Stimulated activated CD8-positive, alpha-beta memory T cell treated with anti-CD3 and anti-CD28 coated beads, Interleukin-7, amount 100 ng/mL, for 4 hours (primary cell): ENCODE measurements at places on chromosomes 11 and 22.
A peak's percentile ranks its signal among the peaks of the same experiment; 100 is the strongest.

DNA sequence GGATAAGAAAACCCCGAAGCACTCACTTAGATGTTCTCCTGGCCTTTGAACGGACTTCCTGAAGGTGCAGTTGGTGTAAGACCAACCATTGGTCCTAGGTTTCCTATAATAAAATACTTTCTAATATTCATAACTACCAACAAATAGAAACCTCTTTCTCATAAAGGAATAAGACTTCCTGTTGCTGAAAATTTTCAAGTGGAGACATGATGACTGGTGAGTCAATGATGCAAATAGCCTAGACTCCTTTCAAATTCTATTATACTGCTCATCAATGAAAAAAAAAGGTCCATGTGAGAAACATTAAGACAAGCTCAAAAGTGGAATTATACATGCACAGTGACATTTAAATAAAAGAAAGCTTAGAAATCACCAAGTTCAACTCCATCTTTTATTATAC, 862.8 kb downstream of the FAM181B start:
- no peak for DNase-seq

DNA sequence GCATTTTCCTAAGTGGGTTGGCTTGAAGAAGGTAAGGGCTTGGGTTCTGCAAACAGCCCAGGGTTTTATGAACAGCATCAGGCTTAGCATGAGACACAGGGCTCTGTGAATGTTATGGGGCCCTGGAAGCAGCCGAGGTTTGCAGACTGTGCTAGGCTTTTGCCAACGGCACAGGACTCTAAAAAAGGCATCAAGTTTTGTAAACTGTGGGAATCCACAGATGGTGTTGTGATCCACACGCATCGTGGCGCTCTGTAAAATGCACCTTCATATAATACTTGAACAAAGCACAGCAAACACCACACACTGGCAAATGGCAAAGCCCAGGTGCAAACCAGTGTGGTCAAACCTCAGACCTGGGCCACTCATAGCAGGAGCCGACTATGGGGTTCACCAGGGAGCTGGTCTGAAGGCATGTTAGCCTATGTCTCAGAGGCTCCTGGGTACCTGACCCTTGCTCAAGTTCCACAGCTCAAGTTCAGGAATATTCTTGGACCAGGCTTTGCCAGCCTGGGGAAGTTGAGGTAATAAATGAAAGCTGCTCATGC, 2.4 kb upstream of the SLCO2B1 start:
- no peak for DNase-seq

DNA sequence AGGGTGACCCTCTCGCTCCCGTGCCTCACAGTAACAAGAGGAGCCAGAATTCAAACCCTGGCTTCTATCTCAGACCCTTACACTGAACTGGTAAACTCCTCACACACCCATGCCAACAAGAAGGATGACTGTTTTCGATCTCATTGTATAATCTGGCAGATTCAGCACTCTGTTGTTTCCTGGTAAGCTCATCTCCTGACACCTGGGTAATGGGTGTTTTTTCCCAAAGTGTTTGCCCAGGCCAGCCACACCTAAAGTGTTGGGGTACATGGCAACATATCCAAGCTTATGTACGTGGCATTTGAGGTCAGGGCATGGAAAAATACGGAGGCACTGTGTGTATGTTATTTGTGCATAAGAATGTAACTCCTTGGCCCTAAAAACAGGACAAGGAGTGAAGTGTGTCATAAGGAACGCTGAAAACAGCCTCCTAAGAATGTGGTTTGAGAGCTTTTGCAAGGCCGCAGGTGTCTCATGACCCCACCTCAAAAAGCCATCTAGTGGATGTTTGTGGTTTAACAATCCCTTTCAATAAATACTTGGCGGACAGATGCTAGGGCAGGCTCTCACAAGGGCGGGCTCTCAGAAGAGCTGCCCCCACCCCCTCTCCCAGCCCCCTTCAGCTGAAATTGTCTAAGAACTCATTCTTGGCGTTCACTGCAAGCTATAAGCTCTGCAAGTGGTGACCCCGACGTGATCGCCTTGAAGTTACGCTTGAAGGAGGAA, at the start of gene MS4A15:
MS4A15 (plus strand) TSS at position 561 of the 726 bp plus-strand sequence. CDS start 6,867 bp downstream, outside the sequence.
- no peak for DNase-seq

DNA sequence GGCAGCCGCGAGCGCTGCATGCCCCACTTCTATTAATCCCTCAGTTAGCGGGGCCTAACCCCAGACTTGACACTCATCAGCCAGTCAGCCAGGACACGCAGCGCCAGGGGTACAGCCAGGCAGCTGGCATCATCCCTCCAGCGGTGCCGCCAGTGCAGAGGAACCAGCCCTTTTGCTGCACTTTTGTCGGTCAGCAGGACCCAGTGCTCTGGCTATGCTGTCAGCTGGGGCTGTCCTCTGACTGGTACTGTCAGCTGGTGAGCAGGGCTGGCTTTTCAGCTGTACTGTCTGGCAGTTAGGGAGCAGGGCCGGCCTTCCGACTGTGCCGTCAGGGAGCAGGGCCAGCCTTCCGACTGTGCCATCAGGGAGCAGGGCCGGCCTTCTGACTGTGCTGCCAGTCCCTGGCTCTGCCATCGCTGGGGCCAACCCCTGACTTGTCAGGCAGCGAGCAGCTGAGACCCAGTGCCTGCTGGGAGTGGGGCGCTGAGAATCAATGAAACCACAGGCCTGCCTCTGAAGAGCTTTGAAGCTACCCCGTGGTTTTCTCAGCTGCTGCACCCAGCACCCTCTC, 115.4 kb downstream of the KIAA1671 start:
- no peak for DNase-seq

GRCh38 chr11:72649215-72649976, 24.8 kb downstream of the PDE2A start:
- no peak for DNase-seq

DNA sequence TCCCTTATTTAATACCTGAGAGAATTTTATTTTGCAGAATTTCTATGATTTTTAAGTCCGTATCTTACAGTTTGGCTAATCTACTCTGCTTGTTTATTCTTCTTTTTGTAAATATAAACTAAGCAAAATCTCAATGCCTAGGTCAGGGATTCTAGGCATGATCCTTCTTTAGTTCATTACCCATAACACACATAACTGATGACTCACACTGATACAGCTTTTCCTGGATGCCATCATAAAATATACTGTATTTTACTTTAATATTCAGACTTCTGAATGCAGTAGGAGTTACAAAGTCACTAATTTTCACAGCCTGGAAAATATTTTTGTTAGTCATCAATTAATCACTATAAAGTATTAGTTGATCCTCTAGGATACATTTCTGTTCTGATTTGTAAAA, 898.2 kb upstream of the RAG2 start:
- no peak for DNase-seq

GRCh38 chr11:59615120-59615636, 396 bp downstream of the OSBP start:
- peak; percentile 46 for DNase-seq

DNA sequence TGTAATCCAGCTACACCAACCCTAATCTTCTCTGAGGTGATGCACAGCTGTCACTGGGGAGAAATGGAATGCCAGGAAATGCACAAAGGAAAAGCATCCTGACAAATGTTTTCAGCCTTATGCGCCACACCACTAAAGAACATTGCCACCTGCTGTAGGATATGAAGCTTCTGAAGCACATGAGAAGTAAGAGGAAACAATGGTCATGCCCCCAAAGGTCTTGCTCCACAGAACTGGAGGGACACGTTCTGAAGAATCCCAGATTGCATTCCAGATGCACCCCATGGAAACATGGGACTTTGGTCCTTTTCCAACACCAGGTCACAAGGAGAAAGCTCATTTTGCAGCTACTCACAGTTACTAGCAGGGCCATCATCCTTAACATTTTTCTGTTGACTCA, 48.7 kb upstream of the ZBED5 start:
- DNase-seq: no peak

- DNase-seq: no peak
These were observed 27.6 kb upstream of the LRRC10B start for GRCh38 chr11:61480994-61481335.

- no peak for DNase-seq
These were observed at the start of gene LRRC4C for GRCh38 chr11:41459465-41460401. Gene LRRC4C, minus strand, starts transcription at chr11:41459652.
